A549 treated with Mapracorat at 1 μM for 4 hours (cell line): ENCODE measurements at places on chromosomes 4 and X. TPM values are rescaled to one million over a fixed set of nuclear protein-coding genes. Genes with fewer than 3 reads are reported as not detected.

SH3RF1 gene
- 7.9 to 10.4 TPM (median 9.2 TPM) in 5 replicates for total RNA-seq

INTU gene
- 0.87 to 1.8 TPM (median 1.1 TPM) in 5 replicates for total RNA-seq

ZNF827 gene
- 1.9 to 3.2 TPM (median 2.3 TPM) in 5 replicates for total RNA-seq

ATP8A1 gene
- 0.03 to 0.09 TPM (median 0.06 TPM) in 4 of 5 replicates, not detected in the other for total RNA-seq
